ENCODE measurements at places on chromosomes 3 and 15. TPM values are rescaled to one million over a fixed set of nuclear protein-coding genes. Genes with fewer than 3 reads are reported as not detected.
A peak's percentile ranks its signal among the peaks of the same experiment; 100 is the strongest.

Gene ZBBX
- polyA plus RNA-seq, result not detected

Gene SLC9C1
- polyA plus RNA-seq, result not detected

Gene SNAP23
- 173 TPM for polyA plus RNA-seq

Gene DISP2
- 0.25 TPM for polyA plus RNA-seq

Gene GHSR
- not detected for polyA plus RNA-seq

Gene C15orf39
- 0.40 TPM for polyA plus RNA-seq

Gene OR5K2
- polyA plus RNA-seq, result not detected

Gene HYPK
- polyA plus RNA-seq, result 16.2 TPM

Gene ARL14
- polyA plus RNA-seq, result not detected

Gene SLC9A9
- 20.3 TPM for polyA plus RNA-seq

Gene CIB1
- 225 TPM for polyA plus RNA-seq

Gene CIB2
- 2.1 TPM for polyA plus RNA-seq

Gene PPM1M
- 30.4 TPM for polyA plus RNA-seq

Gene GLCE
- polyA plus RNA-seq, result 8.9 TPM

Gene AMT
- 1.3 TPM for polyA plus RNA-seq

Gene CNBP
- polyA plus RNA-seq, result 856 TPM

DNA sequence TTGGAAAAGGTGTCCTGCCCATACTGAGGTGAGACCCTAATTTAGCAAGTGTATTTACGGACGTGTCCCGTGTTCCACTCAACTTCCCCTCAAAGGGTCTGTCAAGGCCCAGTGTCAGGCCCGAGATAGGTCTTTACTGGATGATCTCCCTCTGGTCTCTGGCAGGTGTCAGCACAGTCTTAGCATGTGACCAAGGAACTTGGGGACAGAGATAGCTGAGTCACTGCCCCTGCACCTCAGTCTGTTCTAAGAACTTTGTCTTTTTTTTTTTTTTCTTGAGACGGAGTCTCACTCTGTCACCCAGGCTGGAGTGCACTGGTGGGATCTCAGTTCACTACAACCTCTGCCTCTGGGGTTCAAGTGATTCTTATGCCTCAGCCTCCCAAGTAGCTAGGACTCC is 32.1 kb upstream of the ALPK3 start:
- DNase-seq, result no peak

GRCh38 chr3:141243271-141243707 is 11.7 kb downstream of the PXYLP1 start:
- no peak for DNase-seq

- DNase-seq, result no peak
Observed at GRCh38 chr15:70426096-70426821, 328.5 kb upstream of the TLE3 start.

GRCh38 chr15:88664151-88664778 is 25.4 kb downstream of the ISG20 start:
- peak; percentile 57 for DNase-seq

DNA sequence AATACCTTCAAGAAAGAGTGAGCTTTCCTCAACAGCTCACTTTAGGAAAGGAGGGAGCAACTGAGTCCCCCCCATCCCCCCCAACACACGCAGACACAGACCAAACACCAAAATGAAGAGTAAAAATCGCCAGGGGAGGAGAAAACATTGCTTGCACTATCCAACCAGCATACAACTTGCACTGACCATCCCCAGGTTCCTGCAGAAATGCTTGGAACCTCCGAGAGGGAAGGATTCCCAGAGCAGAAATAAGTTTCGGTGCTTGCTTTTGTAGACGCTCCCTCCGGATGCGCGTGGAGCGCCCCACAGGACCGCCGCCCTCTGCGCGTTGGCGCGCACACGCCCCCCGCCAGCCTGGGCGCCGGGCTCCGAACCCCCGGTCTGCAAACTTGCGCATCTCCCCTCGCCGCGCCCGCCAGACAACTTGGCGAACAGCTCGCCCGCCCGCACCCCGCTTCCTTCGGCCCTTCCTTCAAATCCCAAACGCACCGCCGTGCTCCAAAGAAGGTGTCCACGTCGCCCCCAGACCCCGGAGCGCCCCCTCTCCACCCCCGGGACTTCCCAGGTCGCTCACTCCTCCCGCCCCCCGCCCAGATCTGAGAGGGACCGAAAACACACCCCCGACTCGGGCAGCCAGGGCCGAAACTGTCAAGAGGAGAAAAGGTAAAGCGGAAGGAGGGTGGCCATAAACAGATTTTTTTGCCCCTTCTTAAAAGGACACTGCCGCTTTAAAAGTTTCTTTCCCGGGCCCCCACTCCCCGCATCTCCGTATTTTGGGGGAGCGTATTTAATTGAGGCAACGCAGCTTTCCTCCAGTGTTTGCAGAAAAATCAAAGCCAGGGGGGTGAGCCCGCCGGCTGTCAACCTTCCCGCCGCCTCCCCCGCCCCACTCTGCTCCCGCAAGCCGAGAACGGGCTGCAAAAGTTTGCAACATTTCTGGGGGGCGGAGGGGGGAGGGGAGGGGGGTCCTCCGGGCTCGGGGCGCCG is 859 bp downstream of the RORA start:
- DNase-seq, result no peak

DNA sequence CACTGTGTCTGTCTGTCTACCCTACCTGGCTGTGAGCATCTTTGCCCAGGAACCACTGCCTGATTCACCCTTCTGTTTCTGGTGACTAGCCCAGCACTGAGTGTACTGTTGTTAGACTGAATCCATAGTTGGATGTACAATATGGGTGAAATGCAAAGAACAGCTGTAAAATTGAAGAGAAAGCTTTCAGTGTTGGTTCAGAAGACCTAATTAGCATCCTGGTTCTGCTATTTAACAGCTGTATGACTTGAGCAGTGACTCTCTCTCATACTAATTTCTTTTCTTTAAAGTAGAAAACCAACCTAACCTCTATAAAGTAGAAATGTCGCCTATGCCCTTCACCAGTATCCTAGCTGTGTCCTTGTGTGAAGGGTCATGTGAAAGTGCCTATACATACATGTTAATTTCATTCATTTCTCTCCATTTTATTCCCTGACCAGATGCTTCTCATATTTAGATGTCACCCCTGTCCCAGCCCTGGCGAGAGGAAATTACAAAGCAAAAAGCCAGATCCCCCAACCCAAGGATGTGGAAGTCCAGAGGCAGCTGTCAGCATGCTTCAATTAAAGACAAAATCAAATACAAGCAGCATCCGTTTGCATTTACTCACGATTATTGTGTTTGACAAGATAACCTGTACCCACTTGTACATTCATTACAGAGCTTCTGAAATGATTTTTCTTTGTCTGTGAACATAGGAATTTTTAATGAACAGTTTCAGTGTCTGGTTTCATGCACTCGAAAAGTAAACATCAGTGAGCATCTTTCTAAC is 305.7 kb upstream of the ICE2 start:
- no peak for DNase-seq

- no peak for DNase-seq
Observed at GRCh38 chr3:126124896-126125295, 41.0 kb upstream of the SLC41A3 start.

DNA sequence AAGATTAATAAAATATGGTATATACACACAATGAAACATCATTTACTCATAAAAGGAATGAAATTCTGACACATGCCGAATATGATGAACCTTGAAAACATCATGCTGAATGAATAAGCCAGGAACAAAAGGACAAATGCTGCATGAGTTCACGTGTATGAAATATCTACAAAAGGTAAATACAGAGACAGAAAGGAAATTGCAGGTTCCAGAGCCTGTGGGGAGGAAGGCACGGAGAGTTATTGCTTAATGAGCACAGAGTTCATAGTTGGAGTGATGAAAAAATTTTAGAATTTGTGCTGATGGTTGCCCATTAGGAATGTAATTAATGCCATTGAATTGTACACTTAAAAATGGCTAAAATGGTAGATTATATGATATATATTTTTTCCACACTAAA is 49.5 kb downstream of the OCA2 start:
- no peak for DNase-seq

DNA sequence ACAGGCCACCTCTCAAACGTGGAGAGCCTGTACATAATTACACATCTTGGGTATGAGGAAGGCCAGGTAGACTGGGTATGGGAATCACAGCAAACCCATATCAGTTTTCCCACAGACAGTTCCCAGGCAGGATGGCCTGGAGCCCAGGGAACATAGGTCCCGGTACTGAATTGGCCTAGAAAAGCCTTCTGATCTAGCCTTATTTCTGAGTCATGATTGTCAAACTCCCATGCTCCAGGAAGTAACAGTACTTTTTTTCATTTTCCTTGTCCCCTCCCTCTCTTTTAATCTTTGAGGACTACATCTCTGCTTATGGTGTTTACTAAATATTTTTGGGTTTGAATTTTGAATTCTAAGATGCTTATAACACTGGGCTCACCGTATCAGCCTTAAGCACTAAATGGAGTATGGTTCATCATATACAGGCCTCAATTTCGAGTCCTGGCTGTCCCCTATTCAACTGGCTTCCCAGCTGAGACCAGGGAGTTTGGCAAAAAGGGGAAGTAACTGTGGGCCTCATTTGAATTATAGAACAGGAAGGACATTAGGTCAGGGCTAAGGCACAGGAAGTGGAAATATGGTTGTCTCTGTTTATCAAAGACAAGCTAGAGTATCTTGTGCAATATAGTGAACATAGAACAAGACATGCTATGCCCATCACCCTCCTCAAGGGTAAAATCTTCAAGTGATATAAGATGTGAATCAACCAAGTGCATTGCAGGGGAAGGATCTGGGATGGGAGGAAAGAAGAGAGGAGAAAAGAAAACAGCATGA is 494.6 kb downstream of the NTRK3 start:
- no peak for DNase-seq

- DNase-seq, result no peak
Observed at GRCh38 chr3:181230258-181230657, 240.7 kb upstream of the DNAJC19 start.

- no peak for DNase-seq
Observed at GRCh38 chr3:174253940-174254339, 605.2 kb upstream of the NAALADL2 start.

DNA sequence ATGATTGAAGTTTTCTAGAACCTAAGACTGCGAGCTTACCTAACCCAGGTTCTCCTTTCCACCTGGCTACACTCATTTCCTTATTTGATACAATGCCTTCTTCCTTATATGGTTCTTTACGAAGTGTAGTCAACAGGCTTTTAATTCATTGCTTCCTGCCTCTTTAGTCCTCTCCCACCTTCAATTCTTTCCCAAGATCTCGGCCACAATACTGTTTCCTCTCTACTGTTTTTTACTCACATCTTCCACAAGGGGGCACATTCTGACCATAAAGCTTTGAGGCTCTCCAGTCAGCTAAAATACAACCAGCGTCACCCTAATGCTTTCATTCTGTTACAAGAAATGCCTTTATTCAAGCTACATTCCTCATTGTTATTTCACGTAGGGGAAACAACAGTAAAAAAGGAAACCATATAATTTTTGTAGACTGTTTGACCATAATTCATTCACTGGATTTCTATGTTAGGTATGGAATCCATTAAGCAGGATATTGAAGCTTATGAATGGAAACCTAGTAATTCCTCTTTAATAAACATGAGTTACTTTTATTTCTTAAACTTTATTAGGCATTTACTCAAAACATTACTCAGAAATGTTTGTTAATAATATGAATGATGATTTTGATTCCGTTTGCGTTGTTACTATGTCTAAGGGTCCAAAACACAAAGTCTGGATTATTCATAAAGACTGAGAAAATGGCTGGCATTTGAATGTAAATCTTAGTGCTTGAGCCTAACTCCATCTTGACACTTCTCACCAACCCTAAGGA is 29.5 kb upstream of the VEPH1 start:
- DNase-seq, result peak; percentile 0

- DNase-seq, result no peak
Observed at GRCh38 chr3:49792371-49793150, 6.2 kb upstream of the IP6K1 start.

- DNase-seq, result no peak
Observed at GRCh38 chr3:161474741-161475140, 21.9 kb upstream of the OTOL1 start.

DNA sequence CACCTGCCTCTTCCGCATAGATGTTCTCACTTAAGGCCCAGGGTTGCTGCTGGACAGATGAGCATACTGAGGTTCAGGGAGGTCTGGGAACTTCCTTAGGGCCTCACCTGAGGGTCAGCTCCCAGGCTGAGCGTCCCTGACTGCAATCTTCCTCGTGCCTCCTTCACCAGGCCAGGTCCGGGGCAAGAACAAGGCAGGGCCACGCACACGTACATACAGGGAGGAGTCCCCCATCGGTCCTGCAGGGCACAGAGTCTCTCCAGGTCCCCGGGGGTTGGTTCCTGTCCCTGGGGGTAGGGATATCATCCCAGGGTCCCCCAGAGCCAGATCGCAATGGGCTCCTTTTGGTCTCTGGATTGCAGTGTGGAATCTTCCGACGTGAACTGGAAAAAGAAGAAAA is 130.1 kb downstream of the LRRK1 start:
- DNase-seq, result no peak

DNA sequence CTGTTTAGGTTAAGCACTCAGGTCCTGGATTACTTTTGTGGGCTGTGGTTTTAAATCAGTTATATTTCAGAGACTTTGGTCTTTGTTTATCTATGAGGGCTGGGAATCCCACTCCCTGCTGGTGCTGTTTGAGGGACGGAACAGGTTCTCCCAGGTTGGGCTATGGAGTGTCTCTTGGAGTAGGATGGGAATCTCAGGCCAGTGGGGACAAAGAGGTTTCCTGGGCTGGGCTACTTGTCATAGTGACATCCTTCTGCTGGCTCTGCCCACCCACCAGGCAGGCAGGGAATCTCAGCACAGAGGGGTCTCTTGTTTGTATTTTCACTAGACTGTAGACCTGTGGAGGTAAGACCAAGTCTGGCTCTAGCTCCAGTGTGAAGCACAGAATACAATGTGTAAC is 47.2 kb upstream of the UBE3A start:
- DNase-seq, result no peak

DNA sequence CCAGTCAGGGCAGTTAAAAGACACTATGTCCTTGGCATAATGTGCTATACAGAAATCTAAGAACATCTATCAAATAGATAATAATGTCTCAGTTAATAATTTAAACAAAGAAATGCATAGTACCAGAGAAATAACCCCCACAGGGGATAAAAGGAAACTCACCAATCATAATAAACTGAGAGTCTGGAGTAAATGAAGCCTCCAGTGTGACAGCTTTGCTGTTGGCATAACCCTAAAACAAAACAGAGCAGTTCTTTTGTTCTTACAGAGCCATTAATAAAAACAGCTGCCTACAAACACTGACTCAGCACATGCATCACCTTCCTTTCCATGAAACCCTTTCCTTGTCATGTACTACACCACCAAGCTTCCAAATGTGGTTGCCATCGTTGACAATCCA is 13.5 kb downstream of the PPM1M start:
- DNase-seq, result no peak

GRCh38 chr3:160478338-160478737 is 28.8 kb upstream of the TRIM59 start:
- DNase-seq, result no peak

GRCh38 chr3:146650691-146651442 is 45.7 kb upstream of the PLSCR5 start:
- DNase-seq, result no peak

- DNase-seq, result no peak
Observed at GRCh38 chr3:176352716-176353334, 844.5 kb downstream of the TBL1XR1 start.

All from naive B cell (primary cell).